ENCODE measurements at places on chromosomes 4 and X.

DNA sequence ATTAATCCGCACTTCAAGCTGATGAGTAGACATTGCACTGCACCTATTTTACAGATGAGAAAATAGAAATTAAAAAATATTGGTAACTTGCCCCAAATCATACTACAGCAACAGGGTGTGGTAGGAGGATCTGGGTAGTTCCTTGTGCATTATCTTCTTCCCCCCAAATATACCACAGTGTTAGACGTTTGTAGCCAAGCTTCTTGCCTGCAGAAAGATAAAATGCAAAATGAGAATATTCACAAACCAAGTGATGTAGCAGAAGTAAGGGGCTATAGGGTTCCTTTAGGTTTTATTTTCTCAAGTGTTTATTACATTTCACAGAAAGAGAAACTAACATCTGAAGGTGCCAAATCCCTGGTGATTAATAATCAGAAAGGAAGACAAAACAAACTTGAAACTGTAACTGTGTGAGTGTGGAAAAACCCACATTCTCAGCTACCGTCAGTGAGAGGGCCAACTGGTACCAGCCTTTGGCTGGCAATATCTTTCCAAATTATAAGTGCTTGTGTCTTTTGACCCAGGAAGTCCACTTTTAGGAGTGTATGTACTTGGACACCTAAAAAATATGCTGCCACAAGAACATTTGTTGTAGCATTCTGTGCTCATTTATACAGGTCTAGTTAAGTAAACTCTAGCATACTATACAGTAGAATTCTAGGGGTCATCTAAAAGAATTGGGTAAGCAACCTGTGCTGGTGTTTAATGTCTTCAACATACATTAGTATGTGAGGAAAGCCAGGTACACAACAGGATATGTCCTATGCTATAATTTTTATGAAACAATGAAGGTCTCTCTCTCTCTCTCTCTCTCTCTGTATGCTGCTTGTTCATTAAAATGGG, 6.7 kb upstream of the CD38 start:
- DNase-seq: no peak

GRCh38 chrX:4674028-4674782, 960.8 kb upstream of the PRKX start:
- no peak for DNase-seq

DNA sequence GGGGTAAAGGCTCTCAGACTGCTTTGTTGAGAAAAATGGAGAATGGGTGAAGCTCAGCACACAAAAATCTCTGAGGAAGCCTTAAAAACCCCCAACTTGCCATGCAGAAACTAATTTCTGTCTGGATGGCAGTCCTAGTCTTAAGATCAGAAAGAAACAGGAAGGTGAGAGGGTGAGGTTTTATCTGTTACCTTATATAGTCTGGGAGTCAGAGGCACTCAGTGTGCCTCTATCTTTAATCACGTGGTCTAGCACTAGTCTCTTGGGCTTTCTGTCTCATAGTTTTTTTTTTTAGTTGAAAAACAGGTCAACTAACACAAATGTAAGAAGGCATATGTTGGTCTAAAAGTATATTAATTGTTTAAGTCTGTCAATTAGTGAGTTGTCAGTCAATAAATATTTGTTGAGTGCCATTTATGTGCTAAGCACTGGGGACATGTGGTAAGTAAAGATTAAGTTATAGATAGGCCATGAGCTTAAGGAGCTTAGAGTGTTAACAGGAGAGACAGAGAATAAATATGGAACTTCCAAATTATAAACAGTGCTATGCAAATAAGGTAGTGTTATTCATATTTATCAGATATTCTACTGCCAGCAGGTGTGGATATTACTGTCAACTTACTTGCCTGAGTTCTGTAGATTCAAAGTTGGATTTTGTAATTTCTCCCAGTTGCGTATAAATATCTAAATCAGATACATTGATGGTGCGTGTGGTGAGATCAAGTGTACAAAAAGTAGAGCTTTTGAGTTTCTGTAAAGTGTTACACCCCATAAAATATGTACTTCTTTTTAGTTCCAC, 7.0 kb downstream of the CYBB start:
- no peak for DNase-seq

DNA sequence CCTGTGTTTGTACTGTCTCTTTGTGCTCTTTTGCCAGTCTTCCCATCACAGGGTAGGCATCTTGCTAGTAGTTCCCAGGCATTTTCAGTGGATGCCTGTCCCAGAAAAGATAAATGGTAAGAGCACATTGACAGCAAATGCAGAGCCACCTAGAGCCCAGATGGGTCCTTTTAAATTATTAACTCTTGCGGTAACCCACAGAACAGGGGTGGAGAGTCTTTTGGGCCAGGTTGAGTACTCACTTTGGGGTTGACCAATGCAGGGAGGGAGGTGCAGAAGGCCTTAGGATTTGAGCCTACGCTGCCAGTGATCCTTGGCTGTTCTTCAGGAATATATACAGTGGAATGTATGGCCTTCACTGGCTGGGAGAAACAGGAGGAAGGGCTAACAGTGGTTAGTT, 173.8 kb downstream of the MSN start:
- no peak for DNase-seq

DNA sequence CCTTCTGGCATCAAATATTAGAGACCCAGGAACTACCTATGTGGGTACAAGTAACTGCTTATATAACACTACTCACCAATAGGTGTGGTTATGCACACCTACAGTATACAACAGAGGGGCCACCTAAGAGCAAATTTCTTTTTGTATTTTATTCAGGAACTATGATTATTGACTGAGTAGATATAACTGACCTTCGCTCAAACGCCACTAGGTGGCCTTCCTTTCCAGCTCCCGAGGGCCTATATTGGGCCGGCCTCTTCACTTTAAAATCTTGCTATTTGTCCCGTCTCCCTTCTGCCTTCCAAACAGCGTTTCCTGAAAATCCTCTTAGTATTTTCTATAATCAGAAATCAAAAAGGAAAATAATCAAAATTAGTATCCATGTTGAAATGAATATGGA, 19.9 kb upstream of the PABPC5 start:
- DNase-seq: no peak

DNA sequence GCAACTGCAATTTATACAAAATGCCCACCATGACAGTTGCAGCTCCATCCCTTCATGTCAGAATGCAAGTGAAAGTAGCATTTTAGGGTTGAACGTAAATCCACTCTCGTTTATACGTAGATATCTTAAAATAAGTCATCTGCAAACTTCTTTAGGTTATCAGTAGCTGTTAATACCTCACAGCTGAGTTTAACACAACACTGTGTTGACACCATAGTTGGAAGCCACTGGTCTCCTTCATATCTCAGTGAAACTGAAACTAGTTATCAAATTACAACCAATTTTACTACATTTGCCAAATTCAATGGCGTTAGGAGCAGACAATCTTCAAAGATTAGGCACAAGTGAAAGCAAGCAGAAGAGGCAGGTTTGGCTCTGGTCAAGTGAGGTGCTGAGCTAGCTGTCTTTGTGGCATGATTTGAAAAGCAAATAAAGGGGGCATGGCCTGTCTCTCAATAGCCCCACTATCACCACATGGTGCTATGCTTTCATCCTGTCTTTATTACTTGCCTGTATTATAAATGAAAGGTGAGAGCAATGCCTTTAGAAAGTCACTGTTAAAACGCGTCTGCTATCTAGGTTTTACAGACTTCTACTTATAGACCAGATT, 12.3 kb downstream of the PPP3CA start:
- peak; percentile 52 for DNase-seq

GRCh38 chr4:13633671-13634070, 6.1 kb upstream of the BOD1L1 start:
- DNase-seq: no peak
